GM23248 (cell line): ENCODE measurements at places on chromosomes 6 and 20. TPM values are rescaled to one million over a fixed set of nuclear protein-coding genes. Genes with fewer than 3 reads are reported as not detected.

DNA sequence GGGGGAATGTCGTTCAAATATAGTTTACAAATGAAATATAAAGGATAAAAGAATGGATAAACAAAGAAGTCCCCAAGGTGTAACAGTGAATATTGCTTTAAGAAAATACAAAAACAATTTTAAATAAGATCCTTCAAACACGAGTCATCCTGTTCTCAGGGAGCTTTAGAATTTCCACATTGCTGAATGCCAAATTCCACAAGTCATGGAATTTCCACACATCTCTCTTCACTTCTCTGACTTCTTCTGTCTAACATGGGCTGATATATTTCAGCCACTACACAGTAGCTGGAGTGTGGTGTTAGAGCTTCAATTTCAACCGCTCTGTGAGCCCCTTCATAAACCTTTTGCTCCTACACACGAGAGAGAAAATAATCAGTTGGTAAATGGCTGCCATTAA lies 28.0 kb downstream of the IL22RA2 start:
- peak; percentile 54 for DNase-seq

The BPIFB1 gene
- not detected in 2 replicates for total RNA-seq

DNA sequence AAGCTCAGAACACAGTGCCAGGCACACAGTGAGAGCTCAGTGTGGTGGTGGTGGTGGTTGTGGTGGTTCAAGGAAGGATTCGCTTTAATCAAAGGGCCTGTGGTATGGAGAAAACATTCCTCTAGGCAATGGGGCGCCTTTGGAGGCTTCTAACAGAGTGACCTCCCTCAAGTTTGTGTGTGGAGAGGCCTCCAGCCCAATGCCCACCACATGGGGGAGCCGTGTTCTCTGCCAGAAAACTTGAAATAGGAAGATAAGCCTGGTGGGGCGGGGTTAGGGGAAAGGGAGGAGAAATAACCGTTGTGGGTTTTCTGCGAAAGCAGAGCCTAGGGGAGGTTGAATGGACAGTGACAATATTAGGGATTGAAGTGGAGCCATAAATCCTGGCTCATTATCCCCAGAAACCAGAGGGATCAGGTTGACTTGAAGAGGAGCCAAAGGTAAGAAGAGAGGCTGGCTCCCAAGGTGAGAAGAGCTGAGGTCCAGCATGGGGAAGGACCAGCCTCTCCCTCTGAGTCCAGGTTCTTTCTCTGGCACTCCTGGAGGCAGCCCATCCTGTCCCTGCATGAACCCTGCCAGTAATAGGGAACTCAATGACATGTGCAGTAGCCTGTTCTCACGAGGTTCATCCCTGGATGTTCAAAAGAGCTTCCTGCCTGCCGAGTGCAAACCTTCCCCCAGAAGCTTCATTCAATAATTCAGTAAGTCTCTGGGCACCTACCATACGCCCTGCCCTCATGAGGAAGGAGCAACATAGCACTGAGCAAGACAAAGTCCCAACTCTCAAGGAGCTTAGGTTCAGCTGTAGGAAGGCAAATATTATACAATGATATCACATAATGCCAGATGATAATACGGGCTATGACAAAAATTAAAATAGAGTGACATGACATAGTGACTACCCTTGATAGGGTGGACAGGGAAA lies 51.4 kb downstream of the TGM2 start:
- DNase-seq: no peak

- DNase-seq: no peak
Observed at GRCh38 chr6:86477500-86478148, 459.7 kb upstream of the HTR1E start.

DNA sequence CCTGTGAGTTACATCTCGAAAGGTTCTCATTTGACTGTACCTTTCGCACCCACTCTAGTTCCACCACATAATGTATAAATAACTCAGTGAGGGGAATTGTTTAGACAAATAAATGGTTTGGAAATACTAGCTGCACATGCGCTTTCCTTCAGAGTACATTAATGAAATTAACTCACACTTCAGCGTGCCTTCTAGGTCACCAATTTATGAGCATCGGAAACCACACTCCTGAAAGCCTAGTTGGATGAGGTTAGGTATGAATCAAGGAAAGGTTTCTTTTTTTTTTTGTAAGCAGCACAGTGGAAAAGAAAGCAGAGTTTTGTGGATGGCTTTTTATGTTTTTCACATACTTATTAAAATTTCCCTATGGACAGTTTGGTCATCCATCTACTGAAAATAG lies 247.8 kb upstream of the TCF21 start:
- DNase-seq: peak; percentile 39

- no peak for DNase-seq
Observed at GRCh38 chr6:3414327-3415081, 42.3 kb downstream of the SLC22A23 start.
